ENCODE measurements at places on chromosomes 6 and 20. TPM values are rescaled to one million over a fixed set of nuclear protein-coding genes. Genes with fewer than 3 reads are reported as not detected.

DNA sequence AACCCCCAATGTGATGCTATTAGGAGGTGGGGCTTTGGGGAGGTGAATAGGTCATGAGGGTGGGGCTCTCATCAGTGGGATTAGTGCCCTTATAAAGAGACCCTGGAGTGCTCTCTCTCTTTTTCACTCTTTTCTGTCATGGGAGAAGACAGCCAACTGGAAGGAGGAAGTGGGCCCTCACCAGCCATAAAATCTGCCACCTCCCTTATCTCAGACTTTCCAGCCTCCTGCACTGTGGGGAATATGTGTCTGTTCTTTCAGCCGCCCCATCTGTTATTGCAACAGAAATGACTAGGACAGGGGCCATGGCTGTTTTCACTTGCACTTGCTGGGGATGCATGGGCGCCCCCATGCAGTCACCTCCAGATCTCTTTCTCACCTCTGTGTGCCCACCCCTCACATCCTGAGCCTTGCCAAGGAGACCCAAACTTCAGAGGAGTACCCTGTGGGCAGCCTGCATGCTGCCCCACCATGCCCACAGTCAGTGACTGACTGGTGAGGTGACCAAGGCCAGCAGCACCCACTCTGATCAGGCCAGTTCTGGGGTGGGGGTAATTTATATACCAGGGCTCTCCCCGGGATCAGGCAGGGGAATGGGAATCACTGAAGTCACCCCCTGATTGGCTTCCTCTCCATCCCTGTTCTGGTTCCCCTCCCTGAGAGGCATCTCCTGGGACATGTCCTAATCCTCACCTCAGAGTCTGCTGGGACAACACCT lies 118.4 kb downstream of the ANKRD60 start:
- no peak for DNase-seq

DNA sequence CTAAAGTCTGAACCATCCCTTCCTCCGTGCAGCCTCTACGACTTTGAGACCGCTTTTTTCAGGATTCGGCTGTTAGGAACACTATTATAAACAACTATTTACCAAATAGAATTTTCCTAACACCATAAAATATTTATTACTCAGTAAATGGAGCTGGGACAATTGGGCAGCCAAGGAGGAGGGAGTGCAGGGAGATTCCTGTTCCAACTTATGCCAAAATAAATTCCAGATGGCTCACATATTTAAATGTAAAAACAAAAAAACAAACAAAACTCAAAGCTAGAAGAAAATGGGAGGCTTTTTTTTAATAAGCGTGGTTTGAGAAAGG lies 48.1 kb downstream of the TCP11 start:
- no peak for DNase-seq

GRCh38 chr6:167683028-167683862 lies 143.5 kb upstream of the AFDN start:
- peak; percentile 49 for DNase-seq

PRRT1 gene
- total RNA-seq, result 0.10 TPM

GRCh38 chr6:15841937-15842726 lies 179.3 kb upstream of the DTNBP1 start:
- DNase-seq, result no peak

- DNase-seq, result peak; percentile 63
These were observed 42.0 kb downstream of the EDN1 start for GRCh38 chr6:12331951-12332749.

UNC5CL gene
- 0.25 TPM for total RNA-seq
